Activated T-helper 1 cell treated with anti-CD3 and anti-CD28 coated beads, Interleukin-12 subunit alpha, Interleukin-12 subunit beta, Interleukin-2, Interleukin-4 antibody, amounts not matched to agents 30 ng/mL and 10 ng/mL and 1 ng/mL, durations not matched to agents 14 hours and 24 hours and 36 hours (primary cell): ENCODE measurements at places on chromosomes 3 and 15.

- H3K4me3 ChIP-seq: no peak overlapping the region
- no peak for DNase-seq
- no peak overlapping the region for H3K27ac ChIP-seq
Measured at GRCh38 chr3:151796105-151796680, 17.7 kb upstream of the AADAC start.

- H3K27ac ChIP-seq: no peak overlapping the region
- no peaks in the 10 kb centered on the region for H3K4me1 ChIP-seq
- H3K27me3 ChIP-seq: no peaks in the 10 kb centered on the region
- no peak overlapping the region for H3K4me3 ChIP-seq
- DNase-seq: no peak
Measured at GRCh38 chr3:116776880-116777785, 67.6 kb downstream of the TUSC7 start.

DNA sequence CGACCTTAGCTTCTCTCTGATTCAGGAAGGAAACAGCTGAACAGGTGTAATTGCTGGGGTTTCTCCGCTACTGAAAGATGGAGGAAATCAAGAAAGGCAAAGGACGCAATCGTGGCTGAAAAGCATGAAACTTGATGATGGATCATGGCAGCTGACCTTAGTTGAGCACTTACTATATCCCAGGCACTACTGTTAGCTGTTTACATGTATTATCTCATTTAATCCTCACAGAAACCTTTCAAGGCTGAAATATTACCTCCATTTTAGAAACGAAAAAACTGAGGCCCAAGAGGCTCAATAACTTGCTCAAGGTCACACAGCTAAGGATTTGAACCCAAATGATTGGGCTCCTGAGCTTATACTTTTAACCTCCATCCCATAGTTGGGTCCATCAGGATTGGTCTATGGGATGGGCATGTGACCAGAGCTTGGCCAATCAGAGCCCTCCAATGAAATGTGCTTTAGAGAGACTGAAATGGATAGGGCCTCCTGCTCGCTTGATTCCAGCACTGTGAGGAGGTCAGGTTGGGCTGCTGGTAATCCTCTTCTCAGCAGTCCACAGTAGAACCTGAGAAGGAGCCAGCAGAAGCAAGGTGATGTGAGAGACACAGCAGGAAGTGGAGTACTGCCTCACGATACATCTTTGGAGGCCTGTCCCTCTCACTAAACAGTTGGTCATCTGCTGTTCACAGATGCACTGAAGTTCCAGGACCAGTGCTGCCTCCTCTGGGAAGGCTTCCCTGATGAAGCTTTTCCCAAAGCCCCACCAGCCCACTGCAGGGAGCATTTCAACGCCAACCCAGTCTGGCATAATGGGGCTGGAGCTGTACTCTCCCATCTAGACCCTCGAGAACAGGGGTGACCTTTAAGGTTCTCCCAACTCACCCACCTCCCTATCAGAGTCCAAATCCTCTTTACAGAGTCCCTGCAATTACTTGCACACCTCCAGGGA, 10.4 kb downstream of the CLN6 start:
- H3K27ac ChIP-seq: no peak overlapping the region
- peaks cover 5% of the 10 kb centered on the region for H3K4me1 ChIP-seq
- H3K27me3 ChIP-seq: no peaks in the 10 kb centered on the region
- no peak overlapping the region for H3K4me3 ChIP-seq
- peaks cover 10% of the 10 kb centered on the region for H3K36me3 ChIP-seq
- no peak for DNase-seq

DNA sequence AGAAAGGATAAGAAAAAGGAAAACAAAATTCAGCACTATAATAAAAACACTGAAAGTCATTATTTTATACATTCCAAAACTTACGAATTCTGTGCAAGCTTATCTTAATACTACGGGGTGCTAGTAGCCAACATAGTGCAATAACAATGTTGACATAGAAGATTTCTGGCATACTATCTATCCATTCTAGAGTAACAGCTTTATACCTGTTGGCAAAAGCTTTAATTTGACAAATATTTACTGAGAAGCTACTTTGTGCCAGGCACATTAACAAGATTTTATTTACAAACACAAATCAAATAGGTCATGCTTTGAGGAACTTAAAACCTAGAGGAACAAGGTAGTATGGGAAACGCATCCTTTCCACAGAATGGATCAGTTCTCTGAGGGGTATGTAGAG, 1.1 kb downstream of the ACKR4 start:
- H3K36me3 ChIP-seq: peaks cover 12% of the 10 kb centered on the region
- DNase-seq: no peak
- H3K27me3 ChIP-seq: no peaks in the 10 kb centered on the region

DNA sequence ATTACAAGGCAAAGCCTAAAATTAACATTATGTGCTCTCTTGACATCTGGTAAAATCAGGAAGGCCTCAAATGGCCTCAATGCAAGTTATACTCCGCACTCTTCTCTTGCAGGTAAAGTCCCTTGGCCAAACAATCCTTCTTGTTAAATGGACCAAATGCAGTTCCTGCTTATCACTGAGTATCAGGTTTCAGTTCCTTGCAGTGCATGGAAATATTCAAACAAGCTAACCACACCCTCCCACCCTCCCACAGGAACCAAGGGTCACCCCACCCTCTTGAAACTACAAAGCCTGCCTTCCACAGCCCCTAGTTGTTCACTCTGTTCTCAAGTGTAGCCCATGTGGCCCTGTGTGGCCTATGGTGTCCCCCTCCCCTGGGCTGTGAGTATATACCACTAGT, 171.9 kb upstream of the CADPS start:
- no peaks in the 10 kb centered on the region for H3K4me1 ChIP-seq
- no peak overlapping the region for H3K27ac ChIP-seq
- H3K36me3 ChIP-seq: no peaks in the 10 kb centered on the region
- no peaks in the 10 kb centered on the region for H3K27me3 ChIP-seq
- H3K4me3 ChIP-seq: no peak overlapping the region
- DNase-seq: no peak

GRCh38 chr15:98085003-98085639, 124.6 kb downstream of the ARRDC4 start:
- no peaks in the 10 kb centered on the region for H3K4me1 ChIP-seq
- no peaks in the 10 kb centered on the region for H3K27me3 ChIP-seq
- H3K4me3 ChIP-seq: no peak overlapping the region
- no peak overlapping the region for H3K27ac ChIP-seq
- H3K36me3 ChIP-seq: no peaks in the 10 kb centered on the region

GRCh38 chr15:79957741-79958140, 13.3 kb downstream of the BCL2A1 start:
- H3K36me3 ChIP-seq: peaks cover 16% of the 10 kb centered on the region
- no peak overlapping the region for H3K27ac ChIP-seq
- peaks cover 43% of the 10 kb centered on the region for H3K4me1 ChIP-seq
- H3K27me3 ChIP-seq: no peaks in the 10 kb centered on the region

DNA sequence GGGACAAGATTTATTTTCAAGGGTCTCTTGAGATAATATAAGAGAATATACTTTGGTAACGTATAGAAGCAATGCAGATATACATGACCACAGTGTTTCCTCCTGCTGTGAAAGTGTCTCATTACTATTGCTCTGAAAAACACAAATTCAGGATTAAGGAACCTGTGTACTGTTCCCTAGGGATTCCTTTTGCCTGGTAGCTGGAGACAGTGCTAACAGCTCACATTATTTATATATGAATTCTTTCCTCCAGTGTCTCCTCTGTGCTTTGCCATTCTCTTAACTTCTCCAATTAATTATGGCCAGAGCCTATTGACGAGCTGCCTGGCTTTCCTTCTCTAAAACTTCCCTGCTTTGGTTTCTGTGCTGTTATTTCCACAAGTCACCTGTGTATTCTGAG, 235.4 kb downstream of the OTOL1 start:
- no peak overlapping the region for H3K4me3 ChIP-seq
- H3K27ac ChIP-seq: no peak overlapping the region
- DNase-seq: no peak
- H3K4me1 ChIP-seq: no peaks in the 10 kb centered on the region
- no peaks in the 10 kb centered on the region for H3K36me3 ChIP-seq
- H3K27me3 ChIP-seq: no peaks in the 10 kb centered on the region

DNA sequence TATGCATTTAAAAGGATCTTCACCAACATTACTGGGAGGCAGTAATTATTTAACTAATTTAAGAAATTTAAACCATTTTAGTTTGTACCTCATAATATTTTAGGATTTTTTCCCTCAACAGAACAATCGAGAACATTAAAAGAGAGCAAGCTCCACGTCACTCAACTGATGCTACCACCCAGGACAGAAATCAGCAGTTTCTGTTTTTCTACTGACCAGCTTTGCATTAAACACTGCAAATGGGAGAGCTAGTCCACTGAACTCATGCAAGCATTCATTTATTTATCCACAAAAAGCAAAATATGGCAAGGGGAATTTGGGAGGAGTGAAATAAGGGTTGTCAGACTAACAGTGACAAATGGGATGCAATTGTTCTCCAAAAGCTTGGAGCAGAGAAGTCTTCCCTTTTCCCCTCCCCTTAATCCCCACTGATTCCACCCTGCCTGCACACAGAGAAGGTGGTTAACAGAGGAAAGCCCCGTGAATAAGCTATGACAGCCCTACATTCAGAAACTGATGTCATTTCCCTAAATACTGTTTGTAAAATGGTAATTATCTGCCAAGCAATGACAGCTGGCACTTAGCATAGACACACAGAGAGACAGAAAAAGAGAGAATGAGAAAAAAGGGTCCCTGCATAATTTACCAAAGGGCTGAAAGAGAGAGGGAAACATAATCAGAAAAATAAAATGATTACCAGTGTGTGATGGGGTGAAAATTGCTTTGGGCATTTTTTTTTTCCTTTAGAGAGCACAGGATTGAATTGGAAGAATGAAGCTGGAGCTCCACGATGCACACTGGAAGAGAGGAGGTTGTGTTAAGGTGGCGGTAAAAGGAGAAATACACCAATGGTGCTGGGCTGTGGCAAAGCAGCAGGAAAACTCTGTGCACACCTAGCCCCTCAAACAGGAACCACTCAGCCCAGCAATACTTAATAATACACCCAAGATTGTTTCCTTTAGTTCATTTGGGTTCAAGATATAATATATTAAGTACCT, 777.4 kb downstream of the TUSC7 start:
- no peaks in the 10 kb centered on the region for H3K4me1 ChIP-seq
- no peak overlapping the region for H3K27ac ChIP-seq
- no peaks in the 10 kb centered on the region for H3K36me3 ChIP-seq
- H3K4me3 ChIP-seq: no peak overlapping the region
- no peak for DNase-seq

GRCh38 chr3:13143381-13144004, 70.3 kb upstream of the IQSEC1 start:
- no peaks in the 10 kb centered on the region for H3K36me3 ChIP-seq
- no peak overlapping the region for H3K4me3 ChIP-seq
- H3K27me3 ChIP-seq: no peaks in the 10 kb centered on the region
- H3K27ac ChIP-seq: no peak overlapping the region
- no peak for DNase-seq
- H3K4me1 ChIP-seq: no peaks in the 10 kb centered on the region

DNA sequence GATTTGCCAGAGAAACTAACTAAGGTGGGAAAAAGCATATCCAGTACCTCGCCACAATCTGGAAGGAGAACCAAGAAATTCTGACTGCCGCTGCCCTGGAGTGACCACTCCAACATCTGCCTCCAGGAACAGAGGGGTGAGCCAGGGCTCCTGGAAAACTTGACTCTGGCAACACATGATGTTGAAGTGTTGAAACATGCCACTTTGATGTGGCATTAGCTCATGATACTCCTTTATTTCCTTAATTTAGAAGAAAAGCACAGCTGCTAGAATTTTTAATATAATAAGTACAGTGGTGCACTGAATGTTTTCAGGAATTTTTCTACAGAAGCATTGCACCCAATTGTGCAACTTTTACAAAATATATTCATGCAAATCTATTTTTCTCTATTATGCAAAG, 109.9 kb upstream of the BCL6 start:
- DNase-seq: no peak
- H3K4me3 ChIP-seq: no peak overlapping the region
- no peaks in the 10 kb centered on the region for H3K27me3 ChIP-seq
- peaks cover 20% of the 10 kb centered on the region for H3K4me1 ChIP-seq
- H3K36me3 ChIP-seq: peaks cover 4% of the 10 kb centered on the region

DNA sequence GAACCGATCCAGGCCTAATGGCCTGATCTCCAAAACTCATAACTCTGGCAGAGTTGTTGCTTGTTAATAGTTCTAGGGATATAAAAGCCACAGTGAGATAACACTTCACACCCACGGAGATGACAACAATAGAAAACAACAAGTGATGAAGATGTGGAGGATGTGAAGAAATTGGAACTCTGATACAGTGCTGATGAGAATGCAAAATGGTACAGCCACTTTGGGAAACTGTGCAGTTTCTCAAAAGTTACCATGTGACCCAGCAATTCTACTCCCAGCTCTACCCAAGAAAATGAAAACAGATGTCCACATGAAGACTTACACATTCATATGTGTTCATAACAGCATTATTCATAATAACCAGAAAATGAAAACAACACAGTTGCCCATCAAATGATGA, 3.8 kb downstream of the CMTM7 start:
- peak overlapping the region; percentile 89 for H3K27ac ChIP-seq
- no peak for DNase-seq
- H3K27me3 ChIP-seq: no peaks in the 10 kb centered on the region
- H3K36me3 ChIP-seq: peaks cover 19% of the 10 kb centered on the region
- peaks cover 78% of the 10 kb centered on the region for H3K4me1 ChIP-seq

- no peak for DNase-seq
- H3K27ac ChIP-seq: no peak overlapping the region
- no peak overlapping the region for H3K4me3 ChIP-seq
- H3K36me3 ChIP-seq: peaks cover 5% of the 10 kb centered on the region
- peaks cover 28% of the 10 kb centered on the region for H3K4me1 ChIP-seq
- H3K27me3 ChIP-seq: no peaks in the 10 kb centered on the region
Measured at GRCh38 chr3:99825004-99825640, 7.5 kb downstream of the CMSS1 start.
